ENCODE measurements at places on chromosomes 6 and 20. TPM values are rescaled to one million over a fixed set of nuclear protein-coding genes. Genes with fewer than 3 reads are reported as not detected.

TRAM2 gene
- total RNA-seq: 20.9 TPM

EYS gene
- 0.50 TPM for total RNA-seq

GRCh38 chr20:33276303-33277113, 6.5 kb upstream of the BPIFB1 start:
- H3K27me3 ChIP-seq: peaks cover 64% of the 10 kb centered on the region
- H3K27ac ChIP-seq: no peak overlapping the region
- H3K36me3 ChIP-seq: no peaks in the 10 kb centered on the region
- H3K4me1 ChIP-seq: no peaks in the 10 kb centered on the region

DNA sequence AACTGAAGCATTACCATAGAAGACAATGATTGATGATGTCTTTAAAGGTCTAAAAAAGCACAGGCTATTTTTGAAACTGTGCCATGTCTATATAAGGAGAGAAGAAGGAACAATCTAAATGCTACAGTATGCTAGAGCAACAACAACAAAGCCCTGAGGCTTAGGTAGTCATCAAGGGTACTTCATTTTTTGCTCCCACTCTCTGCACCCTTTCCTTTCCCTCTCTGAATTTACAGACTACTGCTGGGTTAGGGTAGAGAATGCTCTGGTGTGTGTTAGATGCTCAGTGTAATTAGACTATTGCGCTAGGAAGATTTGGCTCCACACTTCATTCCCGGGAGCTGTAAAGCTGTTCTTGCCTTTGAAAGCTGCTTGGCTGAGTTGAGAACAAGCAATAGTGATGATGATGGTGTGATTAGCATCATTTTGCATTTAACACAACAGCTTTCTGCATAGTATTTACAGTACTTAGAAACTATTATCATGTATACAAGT, 1262.5 kb upstream of the CITED2 start:
- H3K27ac ChIP-seq: peak overlapping the region; percentile 87
- H3K4me3 ChIP-seq: peak overlapping the region; percentile 18
- no peak for DNase-seq
- peaks cover 19% of the 10 kb centered on the region for H3K4me1 ChIP-seq
- no peaks in the 10 kb centered on the region for H3K36me3 ChIP-seq
- no peaks in the 10 kb centered on the region for H3K27me3 ChIP-seq

GRCh38 chr6:34143884-34144580, 1.9 kb downstream of the GRM4 start:
- peaks cover 16% of the 10 kb centered on the region for H3K4me1 ChIP-seq
- H3K4me3 ChIP-seq: peak overlapping the region; percentile 46
- H3K27ac ChIP-seq: no peak overlapping the region
- peak; percentile 63 for DNase-seq
- peaks cover 31% of the 10 kb centered on the region for H3K27me3 ChIP-seq

DNA sequence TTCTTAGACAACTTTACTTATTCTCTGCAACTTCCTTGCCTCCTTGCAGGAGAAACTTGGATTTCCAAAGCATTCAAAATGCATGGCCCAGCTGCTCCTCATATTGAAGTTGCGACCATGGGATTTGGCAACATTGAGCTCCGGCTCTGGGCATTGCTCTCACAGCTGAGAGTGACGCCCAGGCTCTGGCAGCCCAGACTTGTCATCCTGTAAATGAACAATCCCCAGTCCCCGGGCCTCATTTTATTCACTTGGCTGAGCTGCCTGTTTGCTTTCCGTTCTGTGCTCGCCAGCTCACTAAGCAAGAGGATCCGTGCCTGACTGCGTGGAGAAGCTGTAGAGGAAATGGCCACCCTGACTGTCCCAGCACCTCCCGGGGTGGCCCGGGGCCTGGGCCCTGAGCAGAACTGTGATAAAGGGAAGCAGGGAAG, 119.5 kb upstream of the CD93 start:
- H3K27ac ChIP-seq: no peak overlapping the region
- H3K27me3 ChIP-seq: peaks cover 76% of the 10 kb centered on the region

- no peak overlapping the region for H3K4me3 ChIP-seq
- no peak overlapping the region for H3K27ac ChIP-seq
- no peaks in the 10 kb centered on the region for H3K36me3 ChIP-seq
- peaks cover 18% of the 10 kb centered on the region for H3K4me1 ChIP-seq
- H3K27me3 ChIP-seq: no peaks in the 10 kb centered on the region
Observed at GRCh38 chr6:154251116-154251515, 105.5 kb downstream of the IPCEF1 start.

GRCh38 chr20:10710991-10711775, 37.4 kb upstream of the JAG1 start:
- H3K27ac ChIP-seq: no peak overlapping the region
- H3K4me3 ChIP-seq: no peak overlapping the region
- peaks cover 3% of the 10 kb centered on the region for H3K4me1 ChIP-seq
- no peak for DNase-seq

GRCh38 chr20:51667002-51667408, 101.2 kb downstream of the ATP9A start:
- no peak for DNase-seq
- no peak overlapping the region for H3K4me3 ChIP-seq
- peaks cover 10% of the 10 kb centered on the region for H3K36me3 ChIP-seq

All from A673 (cell line).